Stimulated activated CD8-positive, alpha-beta memory T cell treated with anti-CD3 and anti-CD28 coated beads, Interleukin-15, amount 100 ng/mL, for 24 hours (primary cell): ENCODE measurements at places on chromosomes 2 and 18.

DNA sequence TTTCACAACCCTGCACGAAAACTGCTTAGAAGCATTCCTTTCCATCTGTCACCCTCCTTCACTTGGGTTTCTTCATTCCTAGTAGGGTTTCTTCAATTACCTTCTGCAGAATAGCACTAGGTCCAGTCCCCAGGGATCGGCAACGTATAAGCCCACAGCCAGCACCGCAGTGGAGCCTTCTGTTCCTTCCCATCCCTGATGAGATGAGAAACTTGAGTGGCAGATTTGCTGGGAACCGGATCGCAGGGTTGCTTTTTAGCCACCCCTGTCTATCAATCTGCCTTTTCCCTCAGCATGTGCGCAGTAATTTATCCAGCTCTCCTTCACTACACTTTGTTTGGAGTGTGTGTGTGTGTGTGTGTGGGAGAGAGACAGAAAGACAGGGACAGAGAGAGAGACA is 94.2 kb downstream of the CD8B2 start:
- no peak for DNase-seq

DNA sequence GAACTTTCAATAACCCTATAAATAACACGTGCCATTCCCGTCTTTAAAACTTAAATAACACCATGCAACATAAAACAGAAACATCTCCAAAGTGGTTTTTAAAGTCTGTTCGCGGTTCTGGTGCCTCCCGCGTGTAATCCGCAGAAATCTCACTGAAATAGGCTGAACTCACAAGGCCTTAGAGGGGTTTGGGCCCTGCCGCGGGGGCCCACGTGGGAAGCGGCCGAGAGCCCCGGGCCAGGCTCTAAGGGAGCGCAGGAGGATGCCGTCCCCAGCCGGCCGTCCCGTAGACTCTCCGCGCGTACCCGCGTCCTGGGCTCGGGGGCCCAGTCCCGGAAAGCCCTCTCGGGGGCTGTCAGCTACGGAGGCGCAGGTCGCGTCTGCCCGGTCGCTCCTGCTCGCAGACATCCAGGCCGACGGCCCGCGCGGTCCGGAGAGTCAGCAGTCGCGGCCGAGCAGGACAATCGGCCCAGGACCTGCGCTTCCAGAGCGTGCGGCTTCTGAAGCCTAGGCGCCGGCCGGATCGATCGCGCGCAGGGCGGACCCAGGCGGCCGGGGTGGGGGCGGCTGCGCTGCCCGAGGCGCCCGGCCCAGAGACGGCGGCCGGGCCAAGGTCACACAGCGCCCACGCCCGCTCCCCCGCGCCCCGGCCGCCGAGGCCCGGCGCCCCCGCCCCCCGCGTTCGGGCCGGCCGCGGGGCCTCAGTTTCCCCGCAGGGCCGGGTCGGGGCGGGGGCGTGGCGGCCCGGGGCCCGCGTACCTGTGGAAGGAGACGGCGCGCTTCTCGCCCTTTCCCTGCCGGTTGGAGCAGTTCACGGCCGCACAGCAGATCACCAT is 558 bp downstream of the THAP4 start:
- no peak for DNase-seq

GRCh38 chr2:29334706-29335105 is 219.5 kb downstream of the CLIP4 start:
- DNase-seq: no peak

DNA sequence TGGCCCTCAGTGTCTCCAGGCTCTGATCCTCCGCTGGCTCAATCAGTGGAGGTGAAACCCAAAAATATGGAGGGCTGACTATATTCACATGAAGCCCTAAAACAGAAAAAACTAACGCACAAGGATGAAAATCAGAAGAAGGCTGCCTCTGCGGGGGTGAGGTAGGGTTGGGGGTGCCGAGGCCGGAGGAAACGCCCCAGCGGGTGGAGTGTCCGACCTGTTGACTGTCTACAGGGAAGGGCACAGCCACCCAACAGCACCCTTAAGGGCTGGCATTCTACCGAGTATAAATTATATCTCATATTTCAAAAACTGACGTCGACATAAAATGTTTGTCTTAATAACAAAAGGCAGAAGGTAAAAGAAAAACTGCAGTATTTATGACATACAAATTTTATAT is 223.5 kb downstream of the HDAC4 start:
- no peak for DNase-seq

GRCh38 chr2:28710545-28710944 is 41.1 kb upstream of the PPP1CB start:
- DNase-seq: no peak

- DNase-seq: no peak
Measured at GRCh38 chr18:35458271-35458670, 39.5 kb downstream of the INO80C start.

GRCh38 chr2:174072069-174072468 is 106.9 kb upstream of the SP3 start:
- no peak for DNase-seq
